ENCODE measurements at places on chromosomes 1 and 21.

- DNase-seq: no peak
These were observed 15.1 kb upstream of the KLF17 start for GRCh38 chr1:44103270-44104131.

GRCh38 chr1:177979272-177979671, 9.4 kb upstream of the SEC16B start:
- DNase-seq: no peak

- DNase-seq: peak; percentile 60
These were observed 21.7 kb downstream of the TMEM53 start for GRCh38 chr1:44652445-44653106.

DNA sequence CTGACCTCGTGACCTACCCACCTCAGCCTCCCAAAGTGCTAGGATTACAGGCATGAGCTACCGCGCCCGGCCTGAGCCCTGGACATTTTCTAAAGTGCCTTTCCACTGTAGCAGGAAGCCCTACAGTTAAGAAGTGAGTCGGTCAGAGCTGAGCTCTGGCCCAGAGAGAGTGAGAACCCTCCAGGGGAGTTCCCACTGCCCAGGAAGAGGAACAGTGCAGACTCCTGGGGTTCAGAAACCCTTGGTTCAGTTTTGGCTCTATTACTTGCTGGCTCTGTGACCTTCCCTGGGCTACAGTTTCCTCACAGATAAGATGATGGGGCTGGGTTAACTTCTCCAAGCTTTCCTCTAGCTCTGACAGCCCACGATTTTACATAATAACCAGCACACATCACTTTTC, 20.9 kb downstream of the SLC9A1 start:
- no peak for DNase-seq
